ENCODE measurements at places on chromosomes 7 and 10.

DNA sequence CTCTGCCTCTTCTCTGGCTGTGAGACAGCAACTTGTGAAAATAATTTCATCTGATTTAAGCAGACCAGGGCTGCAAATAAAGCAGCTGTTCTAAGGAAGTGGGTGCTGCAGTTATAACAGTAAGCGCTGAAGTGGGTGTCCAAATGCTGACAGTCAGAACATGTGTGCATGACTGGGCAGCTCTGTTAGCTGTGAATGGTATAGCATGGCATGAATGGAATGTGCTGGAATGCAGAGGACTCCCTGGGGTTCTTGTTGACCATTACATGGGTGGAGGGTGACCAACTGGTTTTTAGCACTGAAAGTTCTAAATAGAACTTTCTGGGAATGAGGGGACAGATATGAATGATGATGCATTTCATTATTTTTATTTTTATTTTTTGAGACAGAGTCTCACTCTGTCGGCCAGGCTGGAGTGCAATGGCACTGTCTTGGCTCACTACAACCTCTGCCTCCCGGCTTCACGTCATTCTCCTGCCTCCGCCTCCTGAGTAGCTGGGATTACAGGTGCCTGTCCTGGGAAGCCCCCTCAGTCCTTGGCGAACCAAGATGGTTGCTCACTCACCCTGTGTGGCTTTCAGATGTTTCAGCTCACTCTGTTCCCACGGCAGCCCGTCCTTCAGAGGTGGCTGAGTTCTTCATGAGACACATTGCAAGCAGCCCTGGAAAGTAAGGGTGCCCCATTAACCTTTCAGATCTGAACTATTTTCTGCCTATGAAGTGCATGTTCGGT, 319.8 kb upstream of the PHYHIPL start:
- DNase-seq = peak; percentile 30

DNA sequence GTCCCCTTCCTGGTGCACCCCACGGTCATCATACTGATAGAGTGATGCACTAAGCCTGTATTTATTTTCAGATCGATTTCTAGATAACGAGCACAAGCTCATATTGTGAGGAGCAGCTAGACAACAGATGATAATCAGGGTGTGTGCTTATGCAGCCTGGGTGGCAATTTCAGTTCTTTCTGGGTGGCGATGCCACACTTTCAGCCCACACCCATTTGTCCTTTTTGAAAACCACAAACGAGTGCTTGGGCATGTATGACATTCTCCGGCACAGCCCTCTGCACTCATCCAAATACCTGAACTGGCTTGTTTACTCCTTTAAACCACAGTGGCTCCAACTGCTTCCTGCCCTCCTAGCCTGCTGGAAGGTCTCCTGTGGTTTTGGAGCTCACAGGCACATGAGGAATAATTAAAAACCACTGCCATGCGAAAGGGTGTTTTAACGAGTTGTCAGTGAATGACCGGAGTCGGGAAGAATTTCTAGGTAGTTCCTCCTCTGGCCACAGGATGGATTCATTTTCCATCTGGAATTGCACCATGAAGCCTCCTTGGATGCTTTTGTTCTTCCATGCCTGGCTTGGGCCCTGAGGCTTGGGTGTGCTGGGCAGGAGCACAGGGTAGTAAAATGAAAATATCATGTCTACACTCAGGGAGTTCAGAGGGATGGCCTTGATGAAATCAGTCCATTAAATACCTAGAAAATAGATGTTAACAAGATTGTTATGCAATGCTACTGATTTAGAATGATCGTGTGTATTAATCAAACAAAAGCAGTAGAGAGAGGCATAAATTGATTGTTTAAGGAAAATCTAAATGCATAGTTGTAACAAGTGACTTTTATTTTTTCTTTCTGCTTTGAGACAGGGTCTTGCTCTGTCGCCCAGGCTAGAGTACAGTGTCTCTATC, 52.4 kb upstream of the ITGB1 start:
- no peak for DNase-seq

GRCh38 chr7:157846271-157846670, 509.5 kb downstream of the DNAJB6 start:
- no peak for DNase-seq

- no peak for DNase-seq
Measured at GRCh38 chr10:62399211-62399610, 25.0 kb downstream of the ZNF365 start.

- no peak for DNase-seq
Measured at GRCh38 chr10:71706216-71707121, 13.1 kb downstream of the C10orf105 start.

DNA sequence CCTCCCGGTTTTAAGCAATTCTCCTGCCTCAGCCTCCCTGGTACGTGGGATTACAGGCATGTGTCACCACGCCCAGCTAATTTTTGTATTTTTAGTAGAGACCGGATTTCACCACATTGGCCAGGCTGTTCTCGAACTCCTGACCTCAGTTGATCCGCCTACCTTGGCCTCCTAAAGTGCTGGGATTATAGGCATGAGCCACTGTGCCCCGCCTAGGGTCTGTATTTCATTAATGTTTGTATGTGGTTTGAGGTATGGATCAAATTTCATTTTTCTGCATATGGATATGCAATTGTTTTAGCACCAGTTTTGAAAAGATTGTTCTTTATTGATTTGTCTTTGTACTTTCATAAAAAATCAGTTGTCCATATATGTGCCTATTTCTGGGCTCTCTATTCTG, 26.0 kb downstream of the CYP26A1 start:
- no peak for DNase-seq

DNA sequence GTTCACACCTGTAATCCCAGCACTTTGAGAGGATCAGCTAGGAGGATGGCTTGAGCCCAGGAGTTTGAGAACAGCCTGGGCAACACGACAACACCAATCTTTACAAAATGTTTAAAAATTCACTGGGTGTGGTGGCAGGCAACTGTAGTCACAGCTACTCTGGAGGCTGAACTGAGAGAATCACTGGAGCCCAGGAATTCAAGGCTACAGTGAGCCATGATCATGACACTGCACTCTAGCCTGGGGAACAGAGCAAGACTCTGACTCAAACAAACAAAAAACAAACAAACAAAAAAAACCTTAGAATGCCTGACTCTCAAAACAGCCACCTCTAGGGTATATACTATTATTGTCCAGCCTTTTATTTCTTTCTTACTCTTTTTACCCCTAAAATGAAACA, 56.5 kb upstream of the PAPSS2 start:
- no peak for DNase-seq

- peak; percentile 80 for DNase-seq
Measured at GRCh38 chr10:46037107-46037825, 6.8 kb upstream of the NCOA4 start.

GRCh38 chr10:95261926-95262325, 28.9 kb downstream of the PDLIM1 start:
- DNase-seq = no peak

GRCh38 chr10:109911903-109912302, 11.4 kb downstream of the XPNPEP1 start:
- DNase-seq = no peak

- DNase-seq = peak; percentile 43
Measured at GRCh38 chr7:134766779-134767519, 12.5 kb upstream of the CALD1 start.

DNA sequence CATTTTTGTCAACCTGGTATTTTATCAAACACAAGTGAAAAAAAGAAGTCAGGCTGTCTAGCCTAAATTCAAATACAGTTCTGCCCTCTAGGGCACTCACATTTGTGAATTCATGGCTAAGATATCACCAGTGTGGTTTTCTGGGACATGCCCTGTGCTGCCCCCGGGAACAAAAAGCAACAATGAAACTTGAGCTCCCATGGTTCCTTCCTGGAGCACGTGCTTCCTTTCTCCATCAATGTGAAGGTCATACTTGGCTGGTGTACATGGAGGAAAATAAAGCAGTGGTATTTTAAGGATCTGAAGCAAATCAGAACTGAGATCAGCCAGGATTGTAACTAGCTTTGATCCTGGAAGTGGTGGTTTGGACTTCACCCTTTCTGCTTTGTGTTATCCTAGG, 128.9 kb upstream of the FRMD4A start:
- no peak for DNase-seq

- peak; percentile 33 for DNase-seq
Measured at GRCh38 chr10:83991986-83992753, 147.1 kb upstream of the GHITM start.

DNA sequence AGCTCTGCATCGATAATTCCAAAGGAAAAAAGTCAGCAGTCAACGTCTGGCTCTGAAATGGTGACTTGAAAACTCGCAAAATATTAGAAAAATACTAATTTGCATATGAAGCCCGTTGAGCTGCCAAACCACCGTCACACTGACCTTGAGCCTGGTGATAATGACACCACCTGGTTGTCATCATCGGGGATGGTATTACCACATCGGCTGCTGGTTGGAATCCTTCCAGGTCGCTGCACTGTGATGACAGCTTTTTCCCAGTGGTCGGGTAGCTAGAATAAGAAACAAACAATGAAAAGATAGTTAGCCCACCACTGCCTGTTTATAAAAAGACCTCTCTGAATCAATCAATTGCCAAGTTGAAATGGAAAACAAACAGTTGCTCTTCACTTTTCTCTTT, 41.6 kb downstream of the LAMB1 start:
- no peak for DNase-seq

DNA sequence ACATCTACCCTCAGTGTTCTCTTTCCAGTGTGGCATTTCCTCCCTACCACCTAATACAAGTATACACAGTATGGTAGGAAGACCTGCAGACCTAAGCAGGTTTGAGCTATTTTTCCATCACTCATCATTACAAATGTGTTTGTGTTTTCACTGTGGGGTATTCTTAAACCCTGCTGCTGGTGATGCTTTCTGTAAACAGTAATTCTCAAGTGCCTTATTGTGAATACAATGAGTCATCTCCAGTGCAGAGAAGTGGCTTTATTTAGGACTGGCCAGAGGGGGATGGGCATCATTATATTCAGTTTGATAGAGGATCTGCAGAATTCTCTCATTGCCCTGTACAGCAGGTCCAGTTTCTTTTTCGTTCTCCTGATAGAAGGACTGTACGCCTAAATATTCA, 63.7 kb downstream of the GRM8 start:
- no peak for DNase-seq

DNA sequence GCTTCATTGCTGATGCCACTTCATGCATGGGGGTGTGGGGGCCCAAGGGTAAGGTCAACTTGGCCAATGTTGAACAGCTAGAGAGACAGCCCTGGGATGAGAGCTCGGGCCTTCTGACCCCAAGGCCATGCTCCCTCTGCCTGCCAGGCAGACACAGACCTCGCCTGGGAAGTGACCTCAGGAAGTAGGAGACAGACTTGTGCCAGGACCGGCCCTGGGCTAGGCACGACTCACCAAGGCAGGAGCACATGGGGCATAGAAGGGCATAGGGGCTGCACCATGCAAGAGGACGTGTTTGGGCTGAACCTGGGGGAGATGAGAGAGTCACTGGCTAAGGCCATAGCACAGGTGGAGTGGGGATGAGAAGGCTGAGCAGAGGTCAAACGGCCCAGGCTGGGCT, 27.1 kb downstream of the ZCCHC24 start:
- DNase-seq = no peak

DNA sequence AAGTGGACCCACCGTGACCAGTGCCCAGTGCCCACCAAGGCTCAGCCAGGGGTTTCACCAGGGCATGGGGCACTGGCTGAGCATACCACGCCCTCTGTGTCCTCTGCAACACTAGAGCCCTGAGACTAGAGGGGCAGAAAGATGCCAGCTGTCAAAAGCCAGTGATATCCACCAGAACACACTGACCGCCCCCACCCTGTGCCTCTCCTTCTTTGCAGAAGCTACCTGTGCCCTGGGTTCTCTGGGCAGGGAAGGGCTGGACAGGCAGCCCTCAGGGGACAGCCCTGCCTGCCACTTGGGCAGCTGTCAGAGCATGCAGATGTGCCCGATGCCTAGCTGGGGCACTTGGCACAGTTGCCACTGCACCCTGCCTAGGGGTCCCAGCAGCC, 494 bp downstream of the VSIR start:
- DNase-seq = no peak

GRCh38 chr7:23093546-23093945, 12.0 kb upstream of the KLHL7 start:
- DNase-seq = no peak

GRCh38 chr10:99042051-99042771, 193.4 kb downstream of the HPSE2 start:
- no peak for DNase-seq

DNA sequence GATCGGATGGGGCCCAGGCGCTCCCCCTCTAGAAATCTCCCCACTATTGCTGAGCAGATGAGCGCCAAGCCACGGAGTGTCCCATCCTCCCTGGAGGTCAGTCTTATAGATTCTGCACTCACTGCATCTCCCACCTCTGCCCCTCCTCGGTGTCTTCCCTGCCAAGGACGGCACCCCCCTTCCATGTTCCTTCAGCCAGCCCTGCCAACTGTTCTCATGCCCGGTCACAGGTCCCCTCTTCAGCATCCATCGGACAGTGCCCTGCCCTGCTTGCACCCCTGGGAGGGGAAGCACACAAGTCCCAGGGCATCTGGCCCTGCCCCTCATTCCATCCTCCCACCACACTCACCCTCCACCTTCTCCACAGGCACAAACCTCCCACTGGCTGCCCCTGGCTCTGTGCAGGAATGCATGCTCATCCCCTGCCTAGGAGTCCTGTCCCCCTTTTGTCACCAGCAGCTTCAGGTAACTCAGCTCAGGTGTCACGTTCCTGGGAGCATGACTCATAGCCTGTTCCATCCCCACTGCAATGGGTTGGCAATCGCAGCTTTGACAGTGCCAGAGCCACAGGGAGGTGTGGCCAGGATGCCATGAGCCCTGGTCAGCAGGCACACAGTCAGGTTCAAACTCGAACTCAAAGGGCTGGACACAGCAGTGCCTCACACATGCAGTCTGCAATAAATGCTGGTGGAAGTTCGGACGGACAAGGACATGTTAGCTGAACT, 234.7 kb upstream of the TCERG1L start:
- DNase-seq = no peak

GRCh38 chr10:106795619-106796018, 368.9 kb downstream of the SORCS1 start:
- peak; percentile 50 for DNase-seq

DNA sequence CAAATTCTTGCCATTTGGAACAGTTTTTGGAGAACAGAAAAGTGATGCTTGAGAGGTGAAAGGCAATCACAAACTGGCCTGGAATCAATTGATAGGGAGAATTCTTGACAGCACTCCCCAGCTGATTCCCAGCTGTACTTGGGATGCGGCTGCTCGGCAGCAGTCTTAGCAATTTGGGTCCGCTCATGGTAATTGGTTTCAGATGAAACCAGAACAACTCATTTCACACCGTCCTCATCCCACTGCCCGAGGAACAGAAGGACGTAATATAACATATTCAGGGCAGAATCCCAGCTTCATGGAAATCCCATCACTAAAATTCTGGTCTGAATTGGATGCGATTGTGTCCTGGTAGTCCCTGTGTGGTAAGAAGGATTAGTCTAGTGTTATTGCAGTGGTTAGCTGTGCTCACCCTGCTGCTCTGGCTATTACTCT, 223.3 kb upstream of the FERD3L start:
- no peak for DNase-seq

- no peak for DNase-seq
Measured at GRCh38 chr10:123556736-123557135, 109.4 kb upstream of the GPR26 start.

- DNase-seq = peak; percentile 83
Measured at GRCh38 chr10:99930731-99931550, 78.8 kb downstream of the DNMBP start.

All from renal pelvis (tissue), 12 donors.